ENCODE measurements at places on chromosomes 7 and 10.

GRCh38 chr7:94239661-94240234 lies 154.9 kb upstream of the COL1A2 start:
- DNase-seq, result no peak

GRCh38 chr7:39310699-39311098 lies 255.5 kb upstream of the YAE1 start:
- DNase-seq, result no peak

DNA sequence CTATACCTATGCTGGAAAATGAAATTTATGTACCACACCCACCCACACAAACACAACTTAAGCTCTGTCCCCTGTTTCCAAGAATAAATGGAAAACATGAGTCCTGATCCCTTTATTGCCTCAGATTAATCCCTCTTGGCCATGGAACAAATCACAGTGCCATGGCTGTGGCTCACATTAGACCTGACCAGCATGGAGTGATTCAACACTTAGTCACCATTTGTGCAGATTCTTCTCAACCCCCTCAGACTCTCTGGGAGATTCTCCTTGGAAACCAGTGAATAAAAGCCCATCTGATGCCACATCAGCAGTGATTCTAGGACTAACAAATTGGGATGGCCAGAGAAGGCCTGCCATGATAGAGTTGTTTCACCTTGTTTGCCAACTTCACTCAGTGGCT lies 204.4 kb upstream of the TMEM72 start:
- DNase-seq, result no peak

- DNase-seq, result no peak
These were observed 54.0 kb downstream of the BRI3 start for GRCh38 chr7:98335411-98335977.

DNA sequence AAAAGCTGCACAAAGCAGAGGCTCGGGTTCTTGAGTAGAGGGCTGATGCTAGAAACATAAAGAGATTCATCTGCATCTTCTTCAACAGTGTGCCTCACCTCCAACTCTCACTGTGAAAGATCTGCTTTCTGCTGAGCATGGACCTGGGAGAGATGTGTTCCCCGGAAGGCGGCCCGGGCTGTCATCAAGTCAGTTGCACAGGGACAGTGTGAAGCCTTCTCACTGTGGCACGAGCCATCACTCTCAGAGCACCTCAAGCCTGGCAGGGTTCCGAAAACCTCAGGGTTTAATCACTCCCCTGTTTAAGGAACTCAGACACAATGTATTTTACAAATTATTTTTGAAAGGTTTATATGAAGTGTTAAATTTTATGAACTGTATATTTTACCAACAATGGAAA lies 98.7 kb downstream of the RBM20 start:
- no peak for DNase-seq

- no peak for DNase-seq
These were observed 155.2 kb upstream of the PPP2R2D start for GRCh38 chr10:131745591-131745990.

- DNase-seq, result no peak
These were observed 134.0 kb downstream of the TPST1 start for GRCh38 chr7:66339141-66339540.

DNA sequence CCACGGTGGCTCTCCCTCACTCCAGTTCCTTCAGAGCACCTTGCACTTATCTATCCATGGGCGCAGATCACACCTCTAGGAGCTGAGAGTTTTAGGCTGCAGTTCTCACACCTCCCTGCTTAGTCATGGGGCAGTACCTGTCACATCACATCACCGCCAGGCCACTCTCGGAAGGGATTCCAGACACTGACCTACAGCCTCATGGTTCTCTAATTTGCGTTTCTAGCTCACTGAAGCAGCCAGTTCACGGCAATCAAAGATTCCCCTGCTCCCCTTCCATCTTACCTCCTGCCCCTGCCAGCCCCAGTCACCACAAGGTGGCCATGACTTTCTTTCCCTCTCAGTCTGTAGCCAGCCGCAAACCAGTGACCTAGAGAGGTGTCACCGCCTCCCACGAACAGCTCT lies 34.2 kb downstream of the ADRB1 start:
- DNase-seq, result no peak

DNA sequence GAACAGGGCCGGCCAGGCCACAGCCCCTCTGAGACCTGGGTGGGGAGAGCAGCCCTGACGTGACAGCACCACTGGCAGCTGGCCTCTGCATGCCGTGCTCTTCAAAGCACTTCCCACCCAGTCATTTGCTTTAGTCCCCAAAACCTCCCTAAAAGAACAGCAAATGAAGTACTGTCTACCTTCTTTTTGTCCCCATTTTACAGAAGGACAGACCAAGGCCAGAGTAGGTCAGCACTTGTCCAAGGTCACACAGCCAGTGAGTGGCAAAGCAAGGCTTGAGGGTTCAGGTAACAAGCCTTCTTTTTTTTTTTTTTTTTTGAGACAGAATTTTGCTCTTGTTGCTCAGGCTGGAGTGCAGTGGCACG lies 15.1 kb downstream of the ATP6V1F start:
- DNase-seq, result no peak

- no peak for DNase-seq
These were observed 44.9 kb upstream of the SVOPL start for GRCh38 chr7:138746073-138746472.

GRCh38 chr7:128017862-128018845 lies 13.1 kb downstream of the LRRC4 start:
- DNase-seq, result no peak

GRCh38 chr10:32141018-32141807 lies 85.0 kb upstream of the KIF5B start:
- DNase-seq, result no peak

DNA sequence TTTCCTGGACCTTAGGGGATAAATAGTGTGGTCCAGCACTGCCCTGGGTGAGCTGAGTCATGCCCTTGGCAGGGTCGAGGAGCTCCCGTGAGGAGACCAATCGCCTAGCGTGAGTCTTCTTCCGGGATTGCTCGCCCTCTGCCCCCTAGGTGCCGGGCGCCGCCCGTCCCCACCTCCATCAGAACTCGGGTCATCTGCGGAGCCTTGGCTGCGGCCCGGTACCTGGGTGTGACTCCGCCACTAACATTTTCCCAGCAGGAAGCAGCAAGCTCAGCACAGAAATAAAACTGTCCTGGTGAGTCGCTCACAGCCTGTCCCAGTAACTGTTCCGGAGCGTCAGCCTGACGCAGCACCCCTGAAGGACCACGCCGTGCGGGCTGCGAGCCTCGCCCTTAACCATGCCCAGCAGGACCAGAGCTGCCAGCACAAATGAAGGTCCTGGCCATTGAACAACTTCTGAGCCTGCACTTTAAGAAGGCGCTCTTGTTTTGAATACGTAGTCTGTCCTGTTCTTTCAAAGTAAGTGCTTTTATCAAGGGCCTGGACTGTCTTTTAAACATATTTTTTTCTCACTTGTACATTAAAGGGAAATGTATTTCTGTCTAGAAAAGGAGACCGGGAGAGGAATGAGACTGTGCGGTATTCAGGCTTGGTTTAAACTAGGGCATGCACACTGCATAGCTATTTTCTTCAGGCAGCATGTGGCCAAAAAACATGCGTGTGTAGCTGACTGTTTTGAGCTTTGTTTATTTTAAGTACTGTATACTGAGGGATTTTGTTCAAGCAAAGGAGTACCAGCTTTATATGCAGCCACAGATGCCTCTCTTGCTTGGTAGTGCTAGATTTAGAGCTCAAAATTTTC lies 136.7 kb downstream of the HECW1 start:
- DNase-seq, result no peak

GRCh38 chr7:22861576-22861975 lies 38.9 kb upstream of the TOMM7 start:
- DNase-seq, result no peak

DNA sequence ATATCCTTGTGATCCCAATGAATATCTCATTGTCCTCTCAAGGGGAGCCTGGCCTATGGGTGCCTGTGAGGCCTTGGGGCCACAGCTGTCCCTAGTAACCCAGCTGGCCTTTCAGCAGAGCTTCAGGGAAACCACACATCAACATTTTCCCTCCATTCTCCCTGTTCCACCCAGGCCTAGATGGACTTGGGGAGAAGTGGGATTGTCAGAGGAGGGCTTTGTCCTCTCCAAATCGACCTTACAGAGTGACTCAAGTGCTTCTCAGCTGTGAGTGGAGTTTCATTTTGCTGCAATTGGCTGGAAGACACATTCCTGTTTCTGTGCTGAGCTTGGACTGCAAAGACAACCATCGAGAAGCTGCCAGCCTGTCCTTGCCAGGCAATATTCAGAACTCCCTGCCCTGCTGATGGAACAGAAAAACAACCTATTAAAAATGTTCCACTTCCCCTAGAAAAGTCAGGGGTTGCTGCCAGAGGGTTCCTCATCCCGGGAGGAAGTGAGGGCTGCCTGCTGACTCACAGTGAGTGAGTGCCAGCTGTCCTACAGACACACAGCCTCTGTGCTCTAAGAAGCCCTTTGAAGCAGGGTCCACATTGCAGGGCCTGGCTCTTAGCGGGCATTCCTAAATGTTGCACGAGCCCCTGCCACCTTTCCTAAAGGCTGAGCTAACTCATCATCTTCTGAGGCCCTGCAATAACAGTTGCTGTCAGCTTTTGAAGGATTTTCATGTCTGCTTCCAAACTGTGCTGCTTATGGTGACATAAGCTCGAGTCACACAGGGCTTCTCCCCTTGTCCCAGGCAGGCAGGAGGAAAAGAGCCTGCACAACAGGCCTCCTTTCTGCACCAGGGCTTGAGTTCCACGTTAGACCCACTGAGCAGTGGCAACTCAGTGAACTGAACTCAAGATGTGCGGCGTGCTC lies 20.5 kb downstream of the STRA8 start:
- DNase-seq, result no peak

DNA sequence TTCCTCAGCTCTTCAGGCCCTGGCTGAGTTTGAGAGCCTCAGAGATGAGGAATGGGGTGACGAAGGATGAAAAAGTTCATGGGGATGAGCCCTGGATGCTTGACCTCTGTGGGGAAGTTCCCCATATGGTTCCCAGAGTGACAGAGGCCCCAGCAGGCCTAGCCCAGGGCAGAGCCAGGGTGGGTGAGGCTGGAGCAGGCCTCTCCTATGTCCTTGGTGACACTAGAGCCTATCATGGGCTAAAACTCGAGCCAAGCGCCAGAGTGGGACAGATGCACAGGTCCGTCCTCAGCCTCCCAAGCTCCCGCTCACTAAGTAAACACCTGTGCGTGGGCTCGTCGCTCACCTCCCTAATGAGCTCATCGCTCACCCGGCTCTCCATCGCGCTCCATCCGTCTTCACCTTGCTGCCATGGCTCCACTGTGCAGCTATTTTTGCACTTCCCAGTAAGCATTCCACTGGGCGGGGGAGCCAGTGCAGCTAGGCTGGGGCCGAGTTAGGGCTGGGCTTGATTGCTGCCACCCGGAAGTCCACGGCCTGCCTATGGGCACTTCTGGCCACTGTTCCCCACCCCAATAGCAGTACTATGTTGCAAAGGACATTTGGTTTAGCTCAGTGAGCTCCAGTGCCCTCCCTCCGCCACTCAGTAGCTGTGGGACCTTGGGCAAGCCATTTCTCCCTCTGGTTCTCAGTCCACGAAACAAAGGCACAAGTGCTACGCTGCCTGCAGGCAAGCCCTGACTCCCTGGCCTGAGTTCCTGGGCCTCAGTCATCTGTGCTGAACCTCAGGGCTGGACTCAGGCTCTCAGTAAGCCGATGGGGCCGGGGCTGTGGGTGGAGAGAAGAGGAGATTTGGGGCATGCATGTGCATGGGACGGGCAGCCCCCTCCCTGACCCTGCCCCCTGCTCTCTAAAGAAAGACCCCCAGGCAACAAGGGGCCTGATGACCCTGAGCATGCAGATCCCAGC lies 117.3 kb upstream of the PCBD1 start:
- DNase-seq, result no peak

DNA sequence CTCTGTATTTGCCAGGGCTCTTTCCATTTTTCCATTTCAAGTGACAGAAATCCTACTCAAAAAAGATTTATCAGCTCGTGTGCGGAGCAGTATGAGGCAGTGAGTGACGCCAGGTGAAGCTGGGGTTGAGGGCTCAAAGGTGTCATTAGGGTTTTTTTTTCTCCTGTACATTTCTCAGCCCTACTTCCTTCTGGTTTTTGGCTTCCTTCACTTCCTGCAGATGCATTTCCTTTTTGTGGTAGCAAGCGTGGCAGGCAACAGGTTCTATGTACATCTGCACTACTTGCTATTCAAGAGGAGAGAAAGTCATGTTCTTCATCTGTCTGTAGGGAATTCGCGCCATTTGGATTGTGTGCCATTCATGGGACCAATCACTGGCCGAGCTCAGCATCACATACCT lies 52.8 kb upstream of the AOAH start:
- peak; percentile 21 for DNase-seq

DNA sequence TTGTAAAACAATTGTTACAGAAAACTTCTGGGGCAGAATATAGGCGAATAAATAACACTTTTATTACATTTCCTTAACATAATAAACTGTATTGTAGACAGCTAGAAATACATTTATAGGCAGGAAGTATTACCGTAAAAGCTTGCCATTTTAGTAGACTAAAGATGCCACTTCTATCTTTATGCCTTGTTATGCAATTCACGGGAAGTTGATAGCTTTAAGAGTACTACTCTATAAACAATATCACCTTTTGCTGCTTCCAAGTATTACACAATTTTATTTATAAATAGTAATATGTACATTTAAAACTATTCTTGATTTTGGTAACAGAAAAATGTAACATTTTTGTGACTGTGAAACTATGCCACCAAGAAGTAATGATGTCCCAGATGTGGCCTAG lies 37.9 kb downstream of the PALS2 start:
- no peak for DNase-seq

GRCh38 chr7:23679898-23680413 lies at the start of gene FAM221A:
TSS of gene FAM221A (plus strand) at chr7:23680199. CDS start at chr7:23680219, 20 bp downstream.
- peak; percentile 81 for DNase-seq

GRCh38 chr10:24235471-24235870 lies 26.5 kb downstream of the KIAA1217 start:
- no peak for DNase-seq

- no peak for DNase-seq
These were observed 117.8 kb upstream of the INSYN2A start for GRCh38 chr10:127313996-127314700.

GRCh38 chr10:28400681-28401080 lies 97.8 kb upstream of the MPP7 start:
- DNase-seq, result no peak

DNA sequence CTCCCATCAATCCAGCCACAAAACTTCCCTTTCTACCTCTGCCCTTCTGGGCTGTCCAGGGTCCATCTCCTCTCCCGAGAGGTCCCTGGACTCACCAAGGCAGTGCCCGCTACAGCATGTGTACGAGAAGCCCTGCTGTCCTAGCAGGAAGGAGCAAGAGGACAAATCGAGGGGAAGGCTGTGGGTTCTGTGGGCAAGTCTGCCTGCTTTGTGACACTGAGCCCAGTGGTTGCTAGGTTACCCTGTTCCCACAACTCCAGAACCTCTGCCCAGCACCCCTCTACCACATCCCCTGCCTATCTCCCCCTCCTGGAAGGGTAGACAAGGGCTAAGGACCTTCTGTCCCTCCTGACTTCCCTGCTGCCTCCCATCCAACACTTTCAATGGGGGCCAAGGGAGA lies at the start of gene TBATA:
Gene TBATA (minus strand): TSS at position 188 of the 400 bp plus-strand sequence. CDS start 1,998 bp downstream, outside the sequence.
- no peak for DNase-seq

DNA sequence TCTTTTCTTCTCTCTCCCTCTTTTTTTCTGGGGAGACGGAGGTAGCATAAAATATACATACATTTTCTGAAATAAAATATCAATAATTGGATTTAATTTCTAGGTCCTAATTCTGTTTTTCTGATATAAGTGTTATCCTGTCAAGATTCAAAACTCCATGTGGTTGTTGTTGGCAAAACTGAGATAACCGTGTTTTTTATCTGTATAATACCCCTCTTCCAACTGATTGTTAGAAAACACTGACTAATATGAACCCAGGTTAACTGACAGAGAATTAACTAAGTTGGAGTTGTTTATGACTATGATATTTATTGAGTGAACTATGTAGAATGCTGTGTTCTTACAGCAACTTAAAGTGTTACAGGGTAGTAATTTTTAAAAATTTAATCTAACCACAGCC lies 236.5 kb upstream of the KAT6B start:
- DNase-seq, result no peak
